Spinal cord (tissue), 10 donors: ENCODE measurements at places on chromosomes 4 and X. TPM values are rescaled to one million over a fixed set of nuclear protein-coding genes. Genes with fewer than 3 reads are reported as not detected.

Gene MTTP
- polyA plus RNA-seq, result 3.3 TPM

- H3K4me3 ChIP-seq, result no peak overlapping the region
- H3K4me1 ChIP-seq, result no peaks in the 10 kb centered on the region
- no peaks in the 10 kb centered on the region for H3K36me3 ChIP-seq
- H3K27me3 ChIP-seq, result no peaks in the 10 kb centered on the region
Measured at GRCh38 chr4:108559068-108559793, 61.1 kb upstream of the RPL34 start.

DNA sequence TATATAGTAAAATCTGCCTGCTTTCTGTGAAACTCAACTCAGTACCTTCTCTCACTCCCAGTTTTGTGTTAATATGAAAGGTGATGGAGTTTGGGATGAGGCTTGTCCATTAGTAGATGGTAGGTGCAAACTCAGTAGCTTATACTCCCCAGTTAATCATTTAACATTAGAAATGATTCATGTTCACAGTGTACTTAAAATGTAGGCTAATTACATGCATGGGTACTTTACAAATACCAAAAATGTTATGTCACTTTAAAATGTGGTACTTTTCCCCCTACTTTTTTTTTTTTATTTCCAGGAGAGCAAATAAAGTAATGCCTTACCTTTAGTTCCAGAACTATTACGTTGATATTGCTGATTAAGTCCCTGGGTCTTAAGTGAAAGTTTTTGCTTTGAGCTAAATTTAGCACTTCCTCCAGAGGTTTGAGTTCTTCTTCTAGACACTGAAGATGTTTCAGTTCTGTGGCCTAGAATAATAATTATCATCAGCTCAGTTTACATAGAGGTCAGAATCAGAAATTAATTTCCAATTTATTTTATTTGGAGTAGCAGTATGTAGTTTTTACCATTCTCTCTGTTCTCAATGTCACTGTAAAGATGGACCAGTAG, 3.0 kb downstream of the IL2 start:
- H3K4me1 ChIP-seq, result no peaks in the 10 kb centered on the region
- H3K27ac ChIP-seq, result no peak overlapping the region
- H3K4me3 ChIP-seq, result no peak overlapping the region
- DNase-seq, result no peak
- no peaks in the 10 kb centered on the region for H3K36me3 ChIP-seq

DNA sequence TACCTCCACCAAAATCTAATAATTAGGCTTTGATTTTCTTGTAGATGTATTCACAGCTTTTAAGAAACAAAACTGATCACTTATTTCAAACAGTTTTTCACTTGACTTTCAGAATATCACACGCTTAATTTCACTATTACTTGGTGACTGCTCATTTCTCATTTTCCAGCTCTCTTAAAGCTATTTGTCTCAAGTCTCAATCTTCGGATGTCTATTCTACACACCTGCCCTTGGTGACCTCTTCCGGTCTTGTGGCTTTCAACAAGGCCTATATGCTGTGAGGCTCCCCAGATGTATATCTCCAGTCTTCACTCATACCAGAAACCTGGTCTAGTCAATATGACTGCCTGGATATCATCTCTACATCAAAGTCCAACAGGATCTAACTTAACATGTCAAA, 34.9 kb upstream of the ANXA10 start:
- no peak overlapping the region for H3K4me3 ChIP-seq
- no peak overlapping the region for H3K27ac ChIP-seq
- no peaks in the 10 kb centered on the region for H3K36me3 ChIP-seq
- no peaks in the 10 kb centered on the region for H3K27me3 ChIP-seq
- no peak for DNase-seq

DNA sequence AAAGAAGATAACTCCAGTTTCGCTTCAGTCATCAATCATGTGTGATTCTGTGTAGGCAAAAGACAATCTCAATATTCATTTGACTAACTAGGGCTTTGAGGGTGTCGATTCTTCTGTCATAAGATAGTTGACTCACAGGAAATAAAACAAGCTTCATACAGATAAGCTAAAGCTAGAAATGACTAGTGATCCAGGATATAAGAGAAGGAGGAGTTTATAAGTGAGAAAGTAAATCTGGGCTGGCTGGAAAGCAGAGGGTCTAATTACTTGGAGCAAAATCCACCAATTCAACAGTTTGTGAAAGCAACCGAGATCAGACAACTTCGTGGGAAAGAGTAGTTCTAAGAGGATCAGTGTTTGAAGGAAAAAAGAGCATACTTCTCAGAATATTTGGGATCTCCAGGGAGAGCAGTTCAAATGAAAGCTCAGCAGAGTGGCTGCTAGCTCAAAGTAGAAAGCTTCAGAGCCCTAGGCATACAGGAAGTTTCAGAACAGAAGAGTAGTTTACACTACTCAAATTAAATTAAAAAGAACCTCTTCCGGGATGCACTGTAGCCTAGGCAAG, 429.3 kb downstream of the INPP4B start:
- H3K36me3 ChIP-seq, result no peaks in the 10 kb centered on the region
- H3K4me3 ChIP-seq, result no peak overlapping the region
- no peaks in the 10 kb centered on the region for H3K27me3 ChIP-seq
- no peaks in the 10 kb centered on the region for H3K4me1 ChIP-seq
- DNase-seq, result peak; percentile 51
